ENCODE measurements at places on chromosomes 11 and 22. TPM values are rescaled to one million over a fixed set of nuclear protein-coding genes. Genes with fewer than 3 reads are reported as not detected.

GRCh38 chr22:49251371-49251770 lies 576.3 kb downstream of the BRD1 start:
- no peak for DNase-seq

- no peak for DNase-seq
Measured at GRCh38 chr11:77193911-77194830, 66.1 kb downstream of the MYO7A start.

DNA sequence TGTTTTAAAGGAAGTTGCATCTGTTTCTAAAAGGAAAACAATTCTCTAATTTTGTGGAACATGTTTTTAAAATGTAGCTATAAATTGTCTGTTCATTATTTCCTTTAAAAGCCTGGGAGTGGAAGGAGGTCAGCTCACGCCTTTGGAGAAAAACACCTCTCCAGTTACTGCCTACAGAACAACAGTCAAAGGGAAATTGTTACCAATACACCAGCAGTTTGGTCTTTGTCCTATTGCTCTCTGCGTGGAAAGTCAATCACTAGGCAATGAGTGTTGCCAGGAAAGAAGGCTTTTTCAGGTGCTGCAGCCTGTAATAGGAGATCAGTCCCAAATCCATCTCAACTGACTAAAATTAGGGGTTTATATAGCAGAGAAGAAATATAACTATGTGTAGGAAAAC lies 22.2 kb downstream of the SVIP start:
- DNase-seq, result no peak

The KDELR3 gene
- not detected for total RNA-seq

The MAPK11 gene
- total RNA-seq, result 4.2 TPM

All from CD4-positive, alpha-beta T cell (primary cell).